ENCODE measurements at places on chromosomes 6 and 20. TPM values are rescaled to one million over a fixed set of nuclear protein-coding genes. Genes with fewer than 3 reads are reported as not detected.

MRPL18 gene
- 108 TPM for polyA plus RNA-seq

MYLK4 gene
- polyA plus RNA-seq: 0.08 TPM

SMAP1 gene
- 18.2 TPM for polyA plus RNA-seq

TBX18 gene
- polyA plus RNA-seq: not detected

PPP1R3G gene
- 0.23 TPM for polyA plus RNA-seq

LINC00237 gene
- not detected for polyA plus RNA-seq

OR2J3 gene
- polyA plus RNA-seq: not detected

TSPO2 gene
- not detected for polyA plus RNA-seq

HUS1B gene
- 2.2 TPM for polyA plus RNA-seq

TCF15 gene
- not detected for polyA plus RNA-seq

OR2B6 gene
- polyA plus RNA-seq: not detected

DPPA5 gene
- polyA plus RNA-seq: not detected

LST1 gene
- polyA plus RNA-seq: 20.5 TPM

HLA-DOA gene
- polyA plus RNA-seq: 363 TPM

All from IgD-negative memory B cell (primary cell).